Suppressor macrophage (primary cell): ENCODE measurements at places on chromosomes 12 and 14.
A peak's percentile ranks its signal among the peaks of the same experiment; 100 is the strongest.

DNA sequence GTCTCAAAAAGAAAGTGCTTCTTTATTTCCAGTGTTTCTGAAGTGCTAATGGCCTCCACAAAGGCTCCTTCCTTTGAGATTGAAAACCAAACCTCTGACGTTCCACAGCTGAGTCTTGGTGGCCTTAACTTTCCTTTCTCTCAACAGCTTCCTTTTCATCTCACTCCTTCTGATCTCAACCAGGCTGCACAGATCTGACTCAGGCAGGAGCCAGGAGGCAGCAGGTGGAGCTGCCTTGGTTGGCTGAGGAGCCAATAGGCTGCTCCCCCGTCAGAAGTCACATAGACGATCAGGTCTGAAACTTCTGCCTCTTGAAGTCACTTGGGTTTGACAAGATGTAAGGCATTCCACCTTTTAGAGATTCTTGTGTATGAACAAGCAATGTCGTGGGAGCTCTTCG is 9.1 kb upstream of the KCNA5 start:
- DNase-seq, result no peak

DNA sequence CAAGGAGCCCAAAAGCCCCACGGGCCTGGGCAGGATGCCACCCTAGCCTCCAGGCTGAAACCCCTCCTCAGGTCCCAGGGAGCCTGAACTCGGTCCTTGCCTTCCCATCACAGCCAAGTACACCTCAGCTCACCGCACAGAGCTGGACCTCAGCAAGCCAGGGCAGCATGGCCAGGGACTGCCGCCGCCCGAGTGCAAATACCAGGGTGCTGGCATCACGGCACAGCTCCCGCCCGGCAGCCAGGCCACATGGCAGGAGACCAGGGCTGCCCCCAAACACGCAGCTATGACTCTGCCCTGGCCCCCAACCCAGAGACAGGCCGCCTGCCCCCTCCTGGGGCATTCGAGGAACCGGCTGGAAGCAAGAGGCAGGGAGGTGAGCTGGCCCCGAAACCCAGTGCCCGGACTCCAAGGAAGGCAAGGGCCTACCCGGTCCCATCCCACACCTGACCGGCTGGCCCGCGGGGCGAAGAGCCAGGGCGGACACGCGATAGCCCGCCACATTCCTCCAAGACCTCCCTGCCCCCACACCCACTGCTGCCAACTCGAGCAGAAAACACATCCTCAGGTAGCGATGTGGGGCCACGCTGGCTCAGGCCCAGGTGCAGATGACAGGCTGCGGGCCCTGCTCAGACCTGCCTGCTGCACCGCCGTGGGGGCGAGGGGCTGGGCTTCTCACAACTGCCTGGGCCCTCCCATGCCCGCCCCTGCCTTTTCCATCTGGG is 2.7 kb downstream of the JAG2 start:
- no peak for DNase-seq

DNA sequence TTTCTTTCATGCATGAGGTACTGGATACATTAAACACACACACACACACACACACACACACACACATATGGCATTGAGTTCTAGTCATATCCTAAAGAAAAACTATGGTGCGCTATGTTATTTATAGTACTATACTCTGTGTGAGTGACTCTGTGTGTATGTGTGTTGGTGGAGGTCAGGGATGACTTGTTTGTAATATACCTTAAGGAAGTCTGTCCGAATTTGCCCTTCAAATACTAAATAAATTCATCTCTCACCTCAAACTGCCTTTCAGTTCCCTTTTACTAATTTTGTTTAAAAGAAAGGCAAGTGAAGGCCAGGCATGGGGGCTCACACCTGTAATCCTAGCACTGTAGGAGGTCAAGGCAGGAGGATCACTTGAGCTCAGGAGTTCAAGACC is 2.1 kb upstream of the AKAP5 start:
- DNase-seq, result no peak

GRCh38 chr14:90179357-90179756 is 77.0 kb upstream of the PSMC1 start:
- DNase-seq, result no peak

DNA sequence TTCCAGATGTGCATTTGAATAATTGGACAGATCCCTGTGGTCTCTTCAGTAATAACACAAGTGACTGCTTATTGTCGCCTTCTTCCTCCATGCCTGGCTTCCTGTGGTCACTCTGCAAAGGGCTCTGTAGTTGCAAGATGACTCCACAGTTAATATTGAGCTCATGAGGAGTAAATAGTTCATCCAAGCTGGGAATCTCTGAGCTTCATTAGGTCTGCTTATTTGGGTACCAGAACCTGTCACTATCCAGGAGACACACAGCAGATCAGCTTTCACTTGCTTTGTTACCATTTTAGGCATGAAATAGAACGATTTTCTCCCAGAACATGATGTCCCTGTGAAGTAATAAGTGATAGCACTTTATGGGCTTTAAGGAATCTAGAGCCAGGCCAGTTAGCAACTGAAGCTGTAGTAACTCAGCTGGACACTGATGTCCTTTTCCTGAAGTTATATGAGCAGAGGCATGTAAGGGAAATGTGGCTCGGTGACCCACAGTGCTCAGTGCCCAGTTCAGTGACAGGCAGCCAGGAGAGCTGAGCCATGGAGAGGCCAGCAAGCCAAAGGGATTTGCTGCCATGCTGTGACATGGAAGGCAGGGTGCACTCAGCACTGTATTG is 50.1 kb downstream of the CRADD start:
- no peak for DNase-seq

GRCh38 chr14:38207736-38208617 is at the start of gene SSTR1:
SSTR1 (plus strand) TSS chr14:38207904; CDS start chr14:38209390, 1,486 bp downstream.
- no peak for DNase-seq

GRCh38 chr12:96822641-96823040 is 84.4 kb upstream of the NEDD1 start:
- DNase-seq, result no peak

DNA sequence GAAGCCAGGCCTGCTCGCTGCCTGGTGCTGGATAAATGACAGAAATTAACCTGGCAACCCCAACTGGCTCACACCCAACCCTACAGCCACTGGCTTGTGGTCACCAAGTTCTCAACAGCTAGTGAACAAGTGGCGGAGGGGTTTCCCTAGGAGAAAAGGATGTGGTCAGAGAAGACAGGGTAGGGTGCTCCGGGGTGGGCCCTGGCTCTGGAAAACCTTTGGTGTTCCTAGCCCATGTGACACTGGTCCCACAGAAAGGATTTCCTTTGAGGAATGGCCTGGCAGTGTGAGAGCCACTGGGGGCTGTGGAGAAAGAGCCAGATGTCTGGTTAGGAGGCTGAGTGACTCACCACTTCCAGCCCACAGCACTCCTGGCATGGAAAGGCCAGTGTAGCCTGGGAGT is 8.7 kb downstream of the SYNE3 start:
- peak; percentile 39 for DNase-seq

GRCh38 chr14:54174457-54174856 is 217.8 kb upstream of the BMP4 start:
- no peak for DNase-seq
